Omental fat pad (tissue), 4 donors: ENCODE measurements at places on chromosomes 3 and 15. TPM values are rescaled to one million over a fixed set of nuclear protein-coding genes. Genes with fewer than 3 reads are reported as not detected.

Gene XCR1
- total RNA-seq, result 0.09 TPM

Gene ROPN1
- not detected for total RNA-seq

Gene PRRT3
- 2.8 TPM for total RNA-seq

Gene INSYN1
- 0.95 TPM for total RNA-seq

Gene ECE2
- total RNA-seq, result not detected

GRCh38 chr3:43638594-43639447 lies 17.0 kb upstream of the ANO10 start:
- no peak for DNase-seq

GRCh38 chr3:77506384-77506783 lies 466.5 kb downstream of the ROBO2 start:
- DNase-seq, result no peak

- no peak for DNase-seq
Observed at GRCh38 chr3:124625074-124625473, 105.2 kb upstream of the UMPS start.
